Posterior vena cava (tissue), 2 donors: ENCODE measurements at places on chromosomes 12 and 14. TPM values are rescaled to one million over a fixed set of nuclear protein-coding genes. Genes with fewer than 3 reads are reported as not detected.

KCNMB4 gene
- 1.8 TPM for total RNA-seq

HPD gene
- 17.4 TPM for total RNA-seq

CTSG gene
- 3.1 TPM for total RNA-seq

GRCh38 chr12:27521066-27521465 is 2.9 kb upstream of the PPFIBP1 start:
- no peak for DNase-seq

ZFHX2 gene
- 2.3 TPM for total RNA-seq

- DNase-seq = no peak
These were observed 300.1 kb downstream of the AKAP6 start for GRCh38 chr14:32629236-32629635.

GRCh38 chr14:76339728-76340615 is 36.0 kb upstream of the ESRRB start:
- peak; percentile 54 for DNase-seq

FOXG1 gene
- total RNA-seq = not detected

GRCh38 chr14:94571950-94572349 is 9.3 kb upstream of the SERPINA5 start:
- DNase-seq = peak; percentile 50

DNA sequence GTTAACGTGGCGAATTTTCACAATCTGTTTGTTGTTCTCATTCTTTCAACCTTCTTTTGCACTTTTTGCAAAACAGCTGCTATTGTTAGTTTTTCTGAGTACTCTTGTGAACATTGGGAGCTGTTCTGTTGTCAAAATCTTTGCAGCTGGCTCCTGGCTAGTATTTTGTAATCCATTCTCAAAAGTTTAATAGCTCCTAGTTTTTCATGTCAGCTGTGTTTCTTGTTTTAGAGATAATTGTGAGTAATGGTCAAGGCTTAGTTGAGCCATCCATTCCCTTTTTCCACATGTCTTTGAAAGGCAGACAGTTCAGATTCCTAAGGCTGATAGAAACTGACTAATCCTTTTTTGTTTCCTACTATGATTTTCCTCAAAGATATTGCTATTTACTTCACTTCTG is 39.1 kb upstream of the CRADD start:
- no peak for DNase-seq

IPO4 gene
- 30.6 TPM for total RNA-seq

GRCh38 chr12:51124504-51124903 is 41.1 kb upstream of the CSRNP2 start:
- DNase-seq = no peak

DNA sequence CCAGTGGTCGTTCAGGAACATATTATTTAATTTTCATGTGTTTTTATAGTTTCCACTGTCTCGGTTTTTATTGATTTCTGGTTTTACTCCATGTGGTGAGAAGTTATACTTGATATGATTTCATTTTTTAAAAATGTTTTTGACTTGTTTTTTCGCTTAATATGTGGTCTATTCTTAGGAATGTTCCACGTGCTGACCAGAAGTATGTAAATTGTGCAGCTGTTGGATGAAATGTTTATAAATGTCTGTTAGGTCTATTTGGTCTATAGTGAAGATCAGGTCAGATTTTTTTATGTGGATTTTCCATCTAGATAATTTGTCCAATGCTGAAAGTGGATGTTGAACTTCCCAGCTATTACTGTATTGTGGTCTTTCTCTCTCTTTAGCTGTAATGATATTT is 433.8 kb upstream of the MIS18BP1 start:
- DNase-seq = no peak

DCTN2 gene
- total RNA-seq = 104 TPM

GZMB gene
- total RNA-seq = 0.79 TPM

DNA sequence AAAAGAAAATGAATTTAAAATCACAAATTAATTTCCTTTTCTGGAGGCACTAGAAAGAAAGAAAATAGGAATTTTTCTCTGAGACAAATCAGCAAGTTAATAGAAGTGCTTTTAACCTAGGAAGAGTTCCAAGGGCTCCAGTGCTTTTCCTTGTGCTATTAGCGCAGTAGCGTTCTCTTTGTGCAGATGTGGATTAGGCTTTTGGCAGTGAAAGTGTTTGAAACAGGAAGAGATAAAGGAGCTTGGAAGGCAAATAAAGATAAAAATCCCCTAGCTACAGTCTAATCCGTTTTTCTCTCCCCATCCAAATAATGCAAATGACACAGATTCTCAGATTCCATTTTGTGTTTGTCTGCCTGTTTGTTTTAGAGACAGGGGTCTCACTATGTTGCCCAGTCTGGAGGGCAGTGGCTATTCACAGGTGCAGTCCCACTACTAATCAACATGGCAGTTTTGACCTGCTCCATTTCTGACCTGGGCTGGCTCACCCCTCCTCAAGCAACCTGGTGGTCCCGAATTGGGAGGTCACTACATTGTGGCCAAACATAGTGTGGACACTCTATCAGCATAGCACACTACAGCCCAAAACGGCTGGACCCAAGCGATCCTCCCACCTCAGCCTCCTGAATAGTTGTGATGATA is 166.1 kb downstream of the PAWR start:
- DNase-seq = no peak

KRT71 gene
- not detected for total RNA-seq

B4GALNT1 gene
- 6.0 TPM for total RNA-seq

- DNase-seq = no peak
These were observed 21.7 kb upstream of the GPATCH2L start for GRCh38 chr14:76129851-76130576.

- no peak for DNase-seq
These were observed 212.8 kb upstream of the NOVA1 start for GRCh38 chr14:26810631-26811030.

DNA sequence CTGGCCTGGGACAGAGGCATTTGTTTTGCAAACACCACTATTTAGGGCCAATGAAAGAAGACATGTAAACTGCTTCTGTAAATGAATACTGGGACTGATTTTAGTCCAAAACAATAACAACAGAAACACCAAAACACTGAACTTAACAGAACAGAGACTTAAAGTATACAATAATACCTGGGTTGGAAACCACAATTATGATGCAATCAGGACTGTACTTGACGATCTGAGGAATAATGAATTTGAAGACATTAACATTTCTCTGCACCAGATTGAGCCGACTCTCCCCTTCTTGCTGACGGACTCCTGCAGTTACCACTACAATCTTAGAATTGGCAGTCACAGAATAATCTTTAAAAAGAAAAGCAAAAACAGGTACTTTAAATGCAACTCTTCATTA is 13.9 kb downstream of the LDHB start:
- no peak for DNase-seq

GRCh38 chr12:6960593-6961277 is 9.6 kb downstream of the PTPN6 start:
- peak; percentile 78 for DNase-seq

GRCh38 chr14:92259613-92260357 is 63.2 kb upstream of the SLC24A4 start:
- DNase-seq = no peak

PLD4 gene
- total RNA-seq = not detected

- DNase-seq = no peak
These were observed 14.8 kb upstream of the LRRC9 start for GRCh38 chr14:59905188-59905587.
